CD4-positive, alpha-beta T cell treated with Interleukin-15 for 4 hours (primary cell): ENCODE measurements at places on chromosomes 5 and 9.

- no peak for DNase-seq
Observed at GRCh38 chr5:166994226-166994625, 1297.2 kb upstream of the WWC1 start.

DNA sequence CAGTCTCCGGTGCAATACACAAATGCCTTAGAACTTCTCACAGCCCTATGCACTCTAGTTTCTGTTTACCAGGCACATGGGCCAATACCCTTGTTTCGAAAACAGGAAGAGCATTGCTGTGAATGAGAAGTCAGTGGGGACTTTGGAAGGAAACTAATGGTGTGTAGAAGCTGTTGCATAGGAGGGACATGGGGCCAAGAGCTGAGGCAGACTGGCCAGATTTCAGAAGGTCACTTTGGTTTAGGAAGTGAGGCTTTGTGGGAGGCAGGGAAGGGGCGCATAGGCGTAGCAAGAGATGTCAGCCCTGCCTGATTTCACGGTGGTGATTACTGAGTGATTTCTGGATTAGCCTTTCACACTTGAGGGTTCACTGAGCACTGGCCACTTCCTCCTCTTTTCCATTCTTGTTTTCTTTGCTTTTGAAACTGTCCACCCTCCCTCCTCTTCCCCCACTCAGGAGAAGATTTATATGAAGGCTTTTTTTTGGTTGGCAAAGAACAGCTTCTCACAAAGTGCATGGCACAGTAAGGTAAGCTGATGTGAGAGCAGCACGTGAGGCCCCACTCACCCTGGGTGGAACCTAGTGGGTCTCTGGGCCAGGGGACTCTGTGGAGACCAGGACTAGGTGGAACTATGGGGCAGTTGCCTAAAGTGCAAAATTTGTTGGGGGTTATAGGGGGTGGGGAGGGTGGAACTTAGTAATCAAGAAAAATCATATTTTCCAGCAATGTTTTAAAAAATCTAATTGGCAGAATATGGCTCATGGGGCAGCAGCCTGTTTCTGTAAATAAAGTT is 6.1 kb upstream of the TMEM252 start:
- DNase-seq: peak; percentile 5

DNA sequence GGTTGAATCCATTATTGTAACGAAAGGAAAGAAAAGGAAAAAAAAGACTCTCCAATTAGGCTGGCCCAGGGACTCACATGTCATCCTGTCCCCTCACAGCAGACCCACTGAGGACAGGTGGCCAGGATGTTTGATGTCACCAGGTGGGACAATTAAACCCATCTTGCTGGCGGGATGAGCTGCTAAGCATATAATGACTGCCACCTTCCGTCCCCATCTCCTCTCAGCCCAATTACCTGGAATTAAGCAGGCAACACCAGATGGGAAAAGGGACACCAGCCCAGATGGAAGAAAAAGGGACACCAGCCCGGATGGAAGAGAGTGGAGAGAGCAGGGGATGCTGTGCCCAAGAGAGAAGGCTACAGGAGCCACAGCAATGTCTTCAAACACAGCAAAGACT is 116.6 kb upstream of the SARDH start:
- DNase-seq: no peak

DNA sequence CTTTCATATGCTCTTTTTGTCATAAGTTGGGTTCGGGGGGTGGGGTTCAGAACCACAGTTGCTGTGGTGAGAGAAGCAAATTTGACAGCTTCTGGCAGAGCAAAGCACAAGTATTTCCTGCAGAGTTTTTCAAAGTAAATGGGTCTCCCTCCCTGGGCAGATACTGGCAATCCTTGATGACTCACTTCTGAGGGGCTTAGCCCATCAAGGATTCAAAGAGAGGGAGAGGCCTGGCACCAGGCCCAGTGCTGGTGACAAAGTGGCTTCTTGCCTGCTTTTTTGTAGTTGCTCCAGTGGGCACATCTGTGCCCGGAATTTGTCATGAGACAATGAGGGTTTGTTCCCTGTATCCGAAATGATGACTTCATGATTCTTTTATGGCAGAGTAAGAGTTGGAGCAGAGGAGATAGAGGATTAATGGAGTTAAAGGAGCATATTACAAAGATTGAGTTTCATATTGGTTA is 46.6 kb upstream of the TNC start:
- DNase-seq: no peak

GRCh38 chr5:10343486-10343885 is 10.0 kb upstream of the MARCHF6 start:
- DNase-seq: no peak

GRCh38 chr5:23977997-23978396 is 470.6 kb downstream of the PRDM9 start:
- DNase-seq: no peak

- DNase-seq: no peak
Observed at GRCh38 chr9:130954317-130954716, 15.3 kb upstream of the FIBCD1 start.

GRCh38 chr9:131320031-131320685 is 30.6 kb downstream of the PLPP7 start:
- DNase-seq: no peak

DNA sequence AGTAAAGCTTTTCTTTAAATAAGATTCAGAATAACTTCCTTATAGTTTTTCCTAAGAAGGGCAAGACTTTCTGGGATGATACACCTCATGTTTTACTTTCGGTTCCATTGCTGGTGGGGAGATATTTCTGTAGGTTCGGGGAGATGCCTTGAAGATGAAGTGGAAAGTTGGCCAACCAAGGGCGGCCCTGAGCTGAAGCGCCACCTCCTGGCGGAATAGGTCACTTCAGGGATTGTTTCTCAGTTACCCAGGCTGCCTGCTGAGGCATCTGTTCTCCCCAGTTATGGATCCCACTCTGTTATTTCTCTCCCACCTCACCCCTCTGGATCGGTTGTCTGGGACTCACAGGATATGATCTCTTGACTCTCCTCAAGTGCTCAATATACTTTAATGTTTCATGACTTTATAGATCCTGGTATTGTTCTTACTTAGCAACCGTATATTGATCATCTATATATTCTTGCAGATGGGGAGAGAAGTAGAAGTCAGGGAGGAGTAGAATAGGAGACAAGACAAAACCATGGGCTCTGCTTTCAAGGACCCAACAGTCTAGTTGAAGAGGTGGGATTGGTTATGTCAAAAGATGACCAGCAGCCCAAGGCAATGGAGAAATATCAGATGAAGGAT is 23.4 kb downstream of the MEGF10 start:
- DNase-seq: peak; percentile 58

DNA sequence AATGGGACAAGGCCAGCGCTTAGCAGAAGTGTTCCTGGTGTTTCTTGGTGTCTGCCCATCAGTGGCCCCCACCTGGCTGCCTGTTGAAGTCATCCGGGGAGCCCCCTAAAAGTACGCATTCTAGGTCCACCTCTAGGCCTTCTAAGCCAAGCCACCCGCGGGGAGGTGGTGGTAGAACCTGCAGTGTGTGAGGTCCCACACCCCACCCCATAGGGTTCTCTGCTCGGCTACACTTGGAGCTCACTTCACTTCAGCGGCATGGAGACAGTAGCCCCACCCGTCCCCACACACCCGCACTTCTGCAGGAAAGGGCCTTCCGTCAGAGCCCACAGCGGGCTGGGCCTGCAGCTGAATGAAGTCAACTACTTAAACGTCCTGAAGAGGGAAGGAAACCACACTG is 29.6 kb upstream of the FCN2 start:
- DNase-seq: no peak

GRCh38 chr9:6680797-6681146 is 35.2 kb upstream of the GLDC start:
- peak; percentile 49 for DNase-seq

DNA sequence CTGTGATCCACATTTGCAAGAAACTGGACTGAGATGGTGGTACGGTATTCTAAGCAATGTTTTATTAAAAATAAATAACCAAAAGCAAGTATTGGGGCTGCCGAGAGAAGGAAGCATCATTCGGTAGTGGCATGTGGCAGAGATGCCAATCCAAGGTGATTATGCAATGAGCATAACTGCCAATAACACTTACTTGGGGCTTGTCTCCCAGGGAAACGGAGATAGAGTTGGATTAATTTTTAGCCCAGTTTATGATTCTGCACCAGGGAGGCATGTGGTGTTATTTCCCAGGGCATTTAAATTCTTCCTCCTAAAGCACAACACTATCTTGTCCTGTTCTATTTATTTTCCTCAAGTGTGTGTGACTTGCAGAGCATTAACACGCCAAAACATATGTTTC is 17.9 kb downstream of the SLC24A2 start:
- DNase-seq: no peak

GRCh38 chr5:53482717-53483638 is 2.5 kb downstream of the FST start:
- no peak for DNase-seq

DNA sequence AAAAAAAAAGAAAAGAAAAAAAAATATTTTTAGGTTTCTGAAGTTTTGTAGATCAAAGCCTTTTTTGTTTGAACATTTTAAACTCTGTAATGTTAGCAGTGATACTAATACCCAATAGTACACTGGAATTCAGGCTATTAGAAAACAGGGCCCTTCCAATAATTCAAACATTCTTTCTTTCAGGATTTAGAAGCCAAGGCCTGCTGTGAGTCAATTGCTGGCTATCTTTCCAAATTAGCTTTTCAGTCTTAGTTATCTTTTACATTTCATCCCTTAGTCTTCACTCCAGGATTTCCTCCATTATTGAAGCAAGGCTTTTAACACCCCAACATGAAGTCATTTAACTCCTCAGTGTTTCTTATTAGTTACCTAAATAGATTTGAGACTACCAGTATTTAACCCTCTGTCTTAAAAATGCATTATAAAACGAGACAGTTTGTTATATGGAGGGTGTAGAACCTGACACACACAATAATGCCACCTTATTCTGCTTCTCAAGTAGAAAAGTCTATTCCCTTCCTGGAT is 951.9 kb upstream of the DMAC1 start:
- DNase-seq: no peak

- no peak for DNase-seq
Observed at GRCh38 chr9:3751125-3751758, 225.4 kb upstream of the RFX3 start.

DNA sequence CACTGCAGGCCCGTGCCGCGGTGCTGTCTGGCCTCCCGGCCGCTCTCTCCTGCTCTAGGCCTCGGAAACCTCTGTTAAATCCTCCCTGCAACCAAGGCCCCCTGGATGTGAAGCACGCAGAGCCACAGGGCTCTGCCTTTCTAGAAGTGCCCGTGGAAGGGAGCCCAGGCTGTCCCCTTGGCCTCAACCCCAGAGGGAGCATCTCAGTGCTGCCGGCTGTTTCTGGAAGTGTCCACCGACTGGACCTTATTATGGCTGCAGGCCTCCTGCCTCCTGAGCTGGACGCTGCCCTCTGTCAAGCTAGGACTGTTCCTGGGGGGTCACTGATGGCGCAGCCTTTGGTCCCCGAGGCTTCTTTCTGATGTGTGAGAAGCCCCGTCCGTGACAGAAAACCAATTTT is 40.4 kb upstream of the PHYKPL start:
- no peak for DNase-seq

DNA sequence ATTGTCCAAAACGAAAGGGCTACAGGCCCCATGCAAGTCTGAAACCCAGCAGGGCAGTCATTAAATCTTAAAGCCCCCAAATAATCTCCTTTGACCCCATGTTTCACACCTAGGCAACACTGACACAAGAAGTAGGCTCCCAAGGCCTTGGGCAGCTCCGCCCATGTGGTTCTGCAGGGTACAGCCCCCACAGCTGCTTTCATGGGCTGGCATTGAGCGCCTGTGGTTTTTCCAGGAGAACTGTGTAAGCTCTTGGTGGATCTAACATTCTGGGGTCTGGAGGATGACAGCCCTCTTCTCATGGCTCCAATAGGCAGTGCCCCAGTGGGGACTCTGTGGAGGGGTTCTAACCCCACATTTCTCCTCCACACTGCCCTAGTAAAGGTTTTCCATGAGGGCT is 623.5 kb downstream of the PRR16 start:
- no peak for DNase-seq

DNA sequence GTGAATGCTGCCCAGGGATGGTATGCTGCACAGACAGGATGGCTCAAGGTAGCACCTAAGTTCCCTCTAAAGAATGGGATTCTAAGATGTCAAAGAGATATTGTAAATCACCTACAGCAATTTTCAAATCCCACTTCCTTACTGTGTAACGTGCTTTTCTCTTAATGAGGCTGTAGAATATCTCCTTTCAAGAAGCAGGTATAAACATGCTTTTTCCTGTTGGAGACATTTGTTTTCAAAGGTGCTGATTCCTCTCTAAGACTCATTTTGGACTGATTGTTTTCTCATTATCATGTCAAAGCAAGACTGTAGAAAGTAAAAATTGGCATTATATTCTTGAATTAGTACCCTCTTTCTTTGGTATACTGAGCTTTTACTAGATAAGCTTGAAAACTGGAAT is 412.6 kb upstream of the PAPPA start:
- no peak for DNase-seq

- DNase-seq: no peak
Observed at GRCh38 chr5:177611446-177612214, 11.7 kb downstream of the B4GALT7 start.

GRCh38 chr9:87498811-87499360 is 1.2 kb downstream of the DAPK1 start:
- DNase-seq: no peak

- DNase-seq: no peak
Observed at GRCh38 chr5:172365948-172366608, 82.5 kb upstream of the UBTD2 start.

- no peak for DNase-seq
Observed at GRCh38 chr9:88221105-88221504, 82.8 kb upstream of the SPATA31C2 start.

DNA sequence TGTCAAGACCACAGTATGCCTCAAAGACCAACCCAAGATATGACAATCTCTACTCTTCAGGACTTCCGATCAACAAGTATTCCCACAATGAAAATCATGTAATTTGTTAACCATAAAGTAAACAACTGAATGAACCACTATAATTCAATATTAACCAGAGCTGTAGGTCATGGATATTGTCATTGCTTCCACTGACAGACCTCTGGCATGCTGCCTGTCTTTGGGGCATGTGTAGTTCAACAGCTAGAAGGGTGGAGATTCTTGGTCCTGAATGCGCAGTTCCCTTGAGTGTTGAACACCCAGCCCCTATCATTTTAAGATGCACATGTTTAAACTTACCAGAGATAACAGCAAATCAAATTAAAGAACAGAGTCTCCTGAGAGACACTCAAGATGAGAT is 283.0 kb downstream of the CEMIP2 start:
- no peak for DNase-seq

DNA sequence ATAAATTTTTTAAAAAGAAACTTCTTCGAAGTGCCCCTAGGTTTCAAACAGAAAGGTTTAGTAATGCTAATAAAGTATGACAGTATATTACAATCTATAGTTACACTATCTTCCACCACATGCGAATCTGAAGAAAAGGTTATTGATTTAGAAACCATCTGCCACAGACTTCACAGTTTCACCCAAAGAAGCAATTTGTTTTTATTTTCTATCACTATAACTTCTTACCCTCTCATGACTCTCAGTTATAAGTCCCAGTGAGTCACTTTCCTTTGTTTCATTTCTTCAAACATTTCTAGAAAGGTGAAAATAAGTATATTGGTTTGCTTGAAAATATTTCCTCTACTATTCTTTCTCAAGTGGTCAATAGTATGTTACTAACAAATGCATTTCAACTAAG is 93.6 kb downstream of the MCTP1 start:
- no peak for DNase-seq
